ENCODE measurements at places on chromosomes 6 and 20. TPM values are rescaled to one million over a fixed set of nuclear protein-coding genes. Genes with fewer than 3 reads are reported as not detected.

Gene PSORS1C1
- 0.54 TPM for polyA plus RNA-seq

Gene CST2
- polyA plus RNA-seq, result not detected

Gene DNAH8
- 0.03 TPM for polyA plus RNA-seq

Gene PTCHD4
- 0.54 TPM for polyA plus RNA-seq

Gene MAPK13
- polyA plus RNA-seq, result 20.5 TPM

Gene TRERF1
- polyA plus RNA-seq, result 19.2 TPM

Gene CENPW
- 38.3 TPM for polyA plus RNA-seq

Gene CALHM4
- 0.13 TPM for polyA plus RNA-seq

Gene DIDO1
- 58.6 TPM for polyA plus RNA-seq

Gene SAMD3
- 1.5 TPM for polyA plus RNA-seq

Gene VGLL2
- not detected for polyA plus RNA-seq

Gene PROCR
- 39.9 TPM for polyA plus RNA-seq

Gene UBR2
- polyA plus RNA-seq, result 20.9 TPM

DNA sequence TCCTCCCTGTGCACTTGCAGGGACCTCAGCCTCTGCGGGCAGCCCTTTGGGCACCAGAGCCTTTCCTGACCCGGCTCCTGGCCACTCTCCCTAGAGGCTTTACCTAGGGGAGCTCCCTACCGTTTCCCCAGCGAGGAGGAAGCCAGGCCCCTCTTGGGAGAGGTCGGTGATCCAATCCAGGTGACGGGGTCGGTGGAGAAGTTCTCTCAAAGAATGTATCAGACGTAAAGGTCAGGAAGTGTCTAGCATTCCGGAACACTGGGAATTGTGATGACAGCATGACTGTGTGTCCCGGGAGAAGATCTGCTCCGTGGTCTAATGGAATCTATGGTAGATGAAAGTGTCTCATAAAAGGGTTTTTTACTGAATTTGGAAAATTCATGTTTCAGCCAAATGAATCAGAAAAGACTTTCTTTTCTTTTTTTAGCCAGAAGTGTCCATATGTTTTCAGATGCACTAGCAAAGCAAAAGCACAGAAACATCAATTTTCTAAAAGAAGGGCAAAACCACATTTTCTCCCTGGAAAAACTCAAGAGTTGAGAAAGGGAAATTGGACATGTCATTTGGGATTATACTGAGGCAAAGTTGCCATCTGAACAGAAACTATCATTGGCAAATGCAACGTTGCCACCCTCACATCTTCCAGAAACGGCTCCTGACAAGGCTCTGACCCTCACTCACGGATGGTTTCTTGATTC, 289.4 kb downstream of the THBS2 start:
- no peak for DNase-seq

DNA sequence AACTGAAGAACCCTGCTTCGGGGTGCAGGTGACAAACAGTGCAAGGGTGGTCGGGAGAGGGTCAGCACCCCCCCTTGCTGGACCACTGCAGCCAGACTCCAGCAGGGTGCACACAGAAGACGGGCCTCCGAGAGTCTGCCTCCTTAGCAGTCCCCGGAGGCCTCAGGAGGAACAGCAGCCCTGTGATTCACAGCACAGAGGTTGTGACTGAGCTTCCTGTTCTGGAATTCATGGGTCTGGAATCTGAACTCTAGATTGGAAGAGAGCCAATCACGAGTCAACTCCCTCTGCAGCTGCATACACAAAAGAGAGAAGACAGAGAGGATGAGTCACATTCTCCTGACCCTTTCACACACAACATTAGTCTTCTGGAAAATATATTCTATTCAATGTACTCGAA, 249.0 kb upstream of the OPRM1 start:
- no peak for DNase-seq

DNA sequence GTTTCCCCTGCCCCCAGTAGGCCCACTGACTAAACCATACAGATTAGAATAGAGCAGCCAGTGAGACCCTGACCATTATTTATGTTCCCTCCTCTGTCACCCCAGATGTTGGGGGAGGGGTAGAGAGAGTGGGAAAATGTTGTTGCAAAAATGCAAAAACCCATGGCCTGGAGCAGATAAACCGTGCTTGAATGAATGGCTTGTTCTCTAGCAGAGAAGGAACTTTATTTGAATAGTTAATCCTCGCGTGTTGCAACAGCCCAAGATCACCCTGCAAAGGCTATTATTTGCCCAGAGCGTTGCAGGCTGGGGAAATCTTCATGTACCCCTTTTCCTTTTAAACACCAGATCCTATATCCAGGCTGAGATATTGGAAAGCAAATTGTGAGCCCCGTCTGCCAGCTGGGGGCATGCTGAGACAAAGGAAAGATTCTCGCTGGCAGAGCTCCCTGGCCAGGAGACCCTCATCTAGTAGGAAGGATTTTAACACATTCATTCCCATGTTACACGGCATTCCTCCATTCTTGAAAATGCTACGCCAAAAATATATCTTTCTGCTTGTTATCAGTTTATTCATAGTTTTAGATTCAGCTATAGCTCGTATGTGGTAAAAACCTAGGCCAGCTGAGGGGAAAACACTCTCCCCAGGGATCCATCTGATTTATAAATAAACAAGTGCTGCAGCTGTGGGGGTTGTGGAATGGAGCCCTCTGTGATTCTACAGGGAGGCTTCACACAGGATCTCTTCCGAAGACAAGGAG, 53.0 kb downstream of the LINC00237 start:
- no peak for DNase-seq

GRCh38 chr6:30061858-30062458, 893 bp downstream of the POLR1H start:
- DNase-seq, result no peak

DNA sequence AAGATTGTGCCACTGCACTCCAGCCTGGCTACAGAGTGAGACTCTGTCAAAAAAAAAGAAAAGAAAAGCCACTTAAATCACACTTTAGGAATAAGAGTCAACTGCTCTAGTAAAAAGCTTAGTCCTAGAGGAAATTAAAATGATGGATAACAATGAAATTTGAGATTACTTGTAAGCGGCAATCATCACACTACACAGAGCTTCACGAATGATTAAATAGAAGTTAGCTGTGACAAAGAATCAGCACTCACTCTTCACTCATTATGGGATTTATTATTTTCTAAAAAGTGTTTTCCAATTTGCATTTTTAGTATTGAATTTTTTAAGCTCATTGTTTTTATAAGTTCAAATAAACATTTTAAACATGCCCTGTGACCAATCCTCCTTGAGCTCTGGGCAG, 718.0 kb downstream of the UTRN start:
- no peak for DNase-seq

DNA sequence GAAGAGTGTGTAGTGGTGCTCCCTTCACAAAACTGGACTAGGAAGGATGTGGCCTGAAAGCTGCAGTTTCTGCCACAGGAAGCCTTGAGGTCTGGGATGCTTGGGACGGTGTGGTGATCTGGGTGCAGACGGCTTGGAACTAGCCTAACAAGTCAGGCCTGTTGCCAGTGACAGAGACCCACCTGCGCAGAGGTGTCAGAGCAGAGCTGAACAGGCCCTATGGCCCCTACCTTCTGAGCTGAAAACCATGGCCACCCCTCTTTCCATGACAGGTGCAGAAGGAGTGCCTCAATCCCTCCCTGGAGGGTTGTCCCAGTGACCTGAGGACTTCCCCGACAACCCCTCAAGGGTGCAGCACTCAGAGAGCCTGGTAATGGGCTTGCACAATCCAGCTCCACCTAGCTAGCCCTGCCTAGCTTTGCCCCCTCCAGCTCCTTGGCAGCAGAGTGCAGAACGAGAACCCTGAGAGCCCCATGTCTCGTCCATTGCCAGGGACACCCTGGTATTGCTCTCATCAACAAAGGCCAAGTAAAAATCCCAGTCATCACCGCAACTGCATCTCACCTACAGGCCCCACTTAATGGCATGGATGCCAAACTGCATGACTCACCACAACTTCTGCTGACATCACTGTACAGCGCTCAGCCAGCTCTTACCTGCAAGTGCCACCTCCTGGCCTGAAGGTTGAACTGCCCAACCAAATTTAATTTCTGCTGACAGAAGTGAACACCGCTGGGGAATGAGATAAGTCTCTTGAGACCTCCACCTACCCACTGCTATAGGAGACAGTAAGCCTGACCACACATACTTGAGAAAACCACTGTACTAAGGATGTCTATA, 563.1 kb downstream of the TFAP2A start:
- DNase-seq, result no peak

DNA sequence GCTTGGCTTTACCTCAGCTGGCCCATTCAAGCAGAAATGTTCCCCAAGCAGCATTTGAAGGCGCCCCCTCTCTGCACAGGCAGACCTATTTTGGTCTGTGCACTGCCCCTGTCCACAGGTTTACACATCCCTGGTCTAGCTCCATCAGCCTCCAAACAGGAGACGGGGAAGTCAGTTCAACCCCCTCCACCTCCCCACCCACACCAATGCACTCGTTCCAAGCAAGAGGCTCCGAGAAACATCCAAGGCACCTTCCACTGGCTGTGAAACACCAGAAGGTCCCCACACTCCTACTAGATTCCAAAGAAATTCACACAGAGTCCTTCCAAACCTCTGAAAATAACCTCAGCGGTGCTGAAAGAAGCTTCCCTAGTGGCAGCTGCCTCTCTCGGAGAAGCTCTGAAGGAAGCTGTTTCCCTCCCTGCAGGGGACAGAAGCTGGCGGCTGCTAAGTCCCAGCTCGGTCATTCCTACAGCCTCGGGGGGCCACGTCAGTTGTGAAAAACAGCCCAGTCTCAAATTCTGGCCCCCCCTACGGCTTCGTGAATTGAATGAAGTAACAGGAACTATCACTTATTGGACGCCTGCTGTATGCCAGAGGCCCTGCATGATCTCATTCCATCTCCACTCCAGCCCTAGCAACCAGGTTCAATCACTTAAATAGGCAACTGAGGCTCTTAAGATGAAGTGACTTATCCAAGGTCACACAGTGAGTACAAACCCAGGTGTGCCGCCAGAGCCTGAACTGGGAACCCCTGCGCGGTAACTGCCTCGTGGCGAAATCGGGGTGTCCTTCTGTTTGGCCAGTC, 815 bp downstream of the SPATA2 start:
- no peak for DNase-seq

DNA sequence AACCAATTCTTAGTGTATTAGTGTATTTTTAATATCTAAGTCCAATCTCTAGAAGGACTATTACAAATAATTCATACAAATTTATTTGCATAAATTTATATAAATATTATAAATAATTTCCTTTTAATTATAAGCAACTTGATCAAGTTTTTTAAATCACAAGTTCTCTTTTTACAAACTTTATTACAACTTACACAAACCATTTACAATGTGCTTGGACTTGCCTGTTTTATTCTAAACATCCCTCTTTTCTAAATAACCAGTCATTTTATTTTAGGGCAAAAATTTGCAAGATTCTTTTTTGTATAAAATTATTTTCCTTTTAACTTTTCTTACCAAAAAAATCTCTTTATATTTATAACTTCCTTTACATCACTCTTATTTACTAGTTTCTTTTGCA, 83.5 kb upstream of the SYNCRIP start:
- no peak for DNase-seq

- DNase-seq, result no peak
These were observed 13.0 kb downstream of the SESN1 start for GRCh38 chr6:109081516-109082187.

DNA sequence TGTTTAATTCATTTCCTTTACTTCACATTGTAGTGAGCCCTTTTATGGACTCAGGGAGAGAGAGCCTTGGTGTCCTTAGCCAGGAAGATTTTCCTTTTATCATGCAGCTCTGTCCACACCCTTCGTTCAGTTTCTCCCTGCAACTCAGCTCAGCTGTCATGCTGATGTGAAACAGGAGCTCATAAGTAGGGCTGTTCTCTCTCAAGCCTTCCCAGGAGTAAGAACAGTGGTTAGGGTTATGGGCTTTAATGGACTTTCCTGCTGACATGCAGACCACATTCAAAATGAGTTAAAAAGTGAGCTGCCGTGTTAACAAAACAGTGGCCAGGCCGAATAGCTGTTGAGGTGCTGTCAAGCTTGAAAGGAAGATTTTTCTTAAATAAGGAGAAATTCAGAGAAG, 104.1 kb downstream of the BCKDHB start:
- no peak for DNase-seq

GRCh38 chr6:6376845-6377244, 56.4 kb upstream of the F13A1 start:
- DNase-seq, result no peak

GRCh38 chr6:112482373-112482772, 135.2 kb downstream of the RFPL4B start:
- DNase-seq, result no peak

GRCh38 chr6:113921299-113921904, 49.5 kb downstream of the HDAC2 start:
- no peak for DNase-seq

DNA sequence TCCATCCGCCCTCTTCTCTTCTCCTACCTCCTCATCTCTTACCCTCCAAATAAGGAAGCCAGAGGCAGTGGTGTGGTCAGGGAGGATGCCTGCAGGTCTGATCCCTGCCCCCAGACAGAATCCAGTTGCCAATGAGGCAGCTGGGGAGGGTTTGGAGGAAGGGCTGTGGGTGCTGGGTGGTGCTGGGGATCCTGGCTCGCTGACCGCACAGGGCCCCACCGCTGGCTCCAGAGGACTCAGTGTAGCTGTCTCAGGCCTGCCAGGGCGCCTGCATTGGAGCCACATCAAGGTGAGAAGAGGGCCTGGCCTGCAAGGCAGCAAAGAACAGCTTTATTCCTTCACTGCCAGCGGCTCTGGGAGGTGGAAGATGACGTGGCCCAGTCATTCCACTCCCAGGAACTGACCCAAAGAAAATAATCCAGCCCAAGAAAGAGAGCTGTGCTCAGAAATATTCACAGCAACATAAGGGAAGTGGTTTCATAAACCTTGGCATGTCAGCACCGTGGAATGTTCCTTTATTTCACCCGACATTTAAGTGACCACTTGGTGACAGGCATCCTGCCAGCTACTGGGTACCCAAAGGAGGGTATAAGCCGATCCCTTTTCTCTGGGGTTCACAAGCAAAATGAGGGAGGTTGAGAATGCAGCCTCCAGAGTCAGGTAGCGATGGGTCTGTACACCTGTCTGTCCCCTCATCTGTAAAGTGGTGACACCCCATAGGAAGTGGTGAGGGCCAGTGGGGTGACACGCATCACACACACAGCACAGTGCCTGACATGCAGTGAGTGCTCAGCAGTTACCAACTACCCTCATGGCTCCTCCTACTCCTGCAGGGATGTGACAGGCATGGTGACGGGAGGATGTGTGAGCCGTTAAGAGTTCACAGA, 125.1 kb downstream of the SNX5 start:
- no peak for DNase-seq

GRCh38 chr6:28082939-28083338, 2.6 kb downstream of the ZNF165 start:
- no peak for DNase-seq
